ENCODE measurements at places on chromosomes 5 and 9.

DNA sequence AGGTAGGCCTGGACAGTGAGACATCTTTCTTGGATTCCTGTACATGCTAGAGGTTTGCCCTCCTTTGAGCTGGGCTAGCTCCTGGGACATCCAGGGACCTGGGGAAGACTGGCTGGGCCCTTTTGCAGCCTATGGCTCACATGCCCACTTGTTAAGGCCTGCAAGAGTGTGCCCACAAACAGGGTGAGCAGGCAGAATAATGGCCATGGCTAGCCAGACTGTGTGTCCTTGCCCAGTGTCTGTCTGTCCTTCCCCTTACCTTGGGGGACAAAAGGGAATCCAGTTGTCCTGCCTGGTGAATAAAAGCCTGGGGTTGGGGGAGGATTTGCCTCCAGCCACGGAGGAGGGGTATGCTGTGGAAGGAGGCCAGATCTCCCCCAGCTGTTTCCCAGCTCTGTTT is 13.0 kb upstream of the CXXC5 start:
- DNase-seq, result no peak

DNA sequence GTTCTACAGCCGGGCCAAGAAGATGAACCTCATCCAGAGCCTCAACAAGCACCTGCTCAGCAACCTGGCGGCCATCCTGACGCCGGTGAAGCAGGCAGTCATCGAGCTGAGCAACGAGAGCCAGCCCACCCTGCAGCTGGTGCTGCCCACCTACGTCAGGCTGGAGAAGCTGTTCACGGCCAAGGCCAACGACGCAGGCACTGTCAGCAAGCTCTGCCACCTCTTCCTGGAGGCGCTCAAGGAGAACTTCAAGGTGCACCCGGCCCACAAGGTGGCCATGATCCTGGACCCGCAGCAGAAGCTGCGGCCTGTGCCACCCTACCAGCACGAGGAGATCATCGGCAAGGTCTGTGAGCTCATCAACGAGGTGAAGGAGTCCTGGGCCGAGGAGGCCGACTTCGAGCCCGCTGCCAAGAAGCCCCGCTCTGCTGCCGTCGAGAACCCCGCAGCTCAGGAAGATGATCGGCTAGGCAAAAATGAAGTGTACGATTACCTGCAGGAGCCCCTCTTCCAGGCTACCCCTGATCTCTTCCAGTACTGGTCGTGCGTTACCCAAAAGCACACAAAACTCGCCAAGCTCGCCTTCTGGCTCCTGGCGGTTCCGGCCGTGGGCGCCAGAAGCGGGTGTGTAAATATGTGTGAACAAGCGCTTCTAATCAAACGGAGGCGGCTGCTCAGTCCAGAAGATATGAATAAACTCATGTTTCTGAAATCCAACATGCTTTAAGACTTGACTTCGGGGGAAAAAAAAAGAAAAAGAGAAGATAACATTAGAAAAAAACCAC is 28.5 kb downstream of the AMBP start:
- no peak for DNase-seq

DNA sequence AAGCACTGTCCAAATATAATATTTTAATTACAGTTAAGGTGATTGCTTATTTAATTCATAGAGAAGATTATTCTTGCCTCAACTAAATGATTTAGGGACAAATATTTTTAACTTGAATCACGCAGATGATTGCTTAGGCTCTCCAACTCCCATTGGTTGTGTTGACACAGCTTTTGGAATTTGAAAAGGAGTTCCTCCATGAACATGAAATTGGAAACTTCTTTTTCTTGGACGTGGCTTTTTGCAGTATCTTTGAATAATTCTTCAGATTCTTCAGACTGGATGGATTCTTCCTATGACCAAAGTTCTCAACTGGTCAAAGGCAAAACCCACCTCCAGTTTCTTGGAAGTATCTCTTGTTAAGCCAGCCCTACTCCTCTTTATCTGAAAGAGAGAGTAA is 456.4 kb upstream of the KLF4 start:
- no peak for DNase-seq

DNA sequence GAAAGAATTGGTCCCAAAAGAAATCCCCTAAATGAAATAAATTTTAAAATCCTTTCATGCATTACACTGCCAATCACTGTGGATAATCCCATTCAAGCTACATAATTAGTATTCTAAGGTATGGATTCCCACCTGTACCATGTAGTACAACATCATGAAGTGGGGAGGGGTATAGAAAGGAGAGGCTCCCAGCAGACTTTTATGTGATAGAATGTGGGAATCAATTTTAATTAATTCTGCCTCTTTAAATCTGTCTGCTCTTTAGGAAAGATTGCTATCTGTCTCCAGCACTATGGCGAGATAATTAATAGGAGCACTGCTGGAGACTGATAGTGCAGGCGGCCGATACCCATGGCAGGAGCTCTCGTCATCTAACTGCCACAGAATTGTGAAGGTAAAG is 95.4 kb downstream of the CDH12 start:
- no peak for DNase-seq

- no peak for DNase-seq
These were observed 202.6 kb downstream of the TSSK1B start for GRCh38 chr5:113232221-113232620.

DNA sequence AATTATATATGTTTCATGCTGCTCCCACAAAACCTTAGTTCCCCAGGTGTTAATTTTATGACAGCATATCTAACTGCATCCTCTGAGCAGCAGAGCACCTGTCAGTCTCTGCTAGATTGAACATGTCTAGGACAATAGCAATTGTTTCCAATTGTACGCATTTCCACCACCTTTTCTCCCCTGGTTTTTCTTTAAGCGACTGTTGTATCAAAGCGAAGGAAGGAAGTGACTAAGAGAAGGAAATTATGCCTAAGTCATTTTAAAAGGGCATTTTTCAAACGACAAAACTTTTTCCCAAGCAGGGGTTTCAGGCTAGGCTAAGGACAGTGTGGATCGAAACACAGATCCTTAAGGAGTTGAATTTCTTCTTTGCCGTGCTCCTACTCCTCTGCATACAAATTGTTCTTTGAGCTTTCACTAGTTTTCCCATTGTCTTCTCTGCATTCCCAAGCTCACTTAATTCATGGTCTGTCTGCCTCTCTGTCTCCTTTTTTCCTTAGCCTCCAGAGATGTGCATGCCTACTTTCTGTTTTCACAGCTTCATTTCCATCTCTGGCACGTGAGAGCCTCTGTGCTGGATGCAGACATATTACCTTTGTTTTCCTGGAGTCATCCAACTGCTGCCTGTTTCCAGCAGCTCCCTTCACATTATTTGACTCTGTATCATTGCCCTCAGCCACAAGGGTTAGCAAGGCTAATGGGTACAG is 39.4 kb upstream of the STARD4 start:
- no peak for DNase-seq

GRCh38 chr9:9817176-9817575 is 795.6 kb downstream of the PTPRD start:
- DNase-seq, result no peak

DNA sequence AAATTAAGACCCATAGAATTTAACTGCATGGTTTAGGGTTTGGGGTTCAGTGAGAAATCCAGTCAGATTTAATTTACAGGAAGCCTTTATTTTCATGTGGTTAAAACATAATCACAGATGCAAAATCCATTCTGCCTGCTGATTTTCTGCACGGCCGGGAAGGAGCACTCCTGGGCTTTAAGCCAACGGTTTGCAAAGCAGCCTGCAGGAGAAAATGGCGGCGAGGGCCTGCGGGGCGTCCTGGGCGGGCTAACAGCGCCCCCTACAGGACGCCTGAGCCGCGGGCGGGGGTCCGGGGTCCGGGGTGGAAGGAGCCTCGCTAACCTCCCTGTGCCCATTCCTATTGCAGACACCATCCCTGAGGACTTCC is 47.6 kb downstream of the THBS4 start:
- DNase-seq, result peak; percentile 78

DNA sequence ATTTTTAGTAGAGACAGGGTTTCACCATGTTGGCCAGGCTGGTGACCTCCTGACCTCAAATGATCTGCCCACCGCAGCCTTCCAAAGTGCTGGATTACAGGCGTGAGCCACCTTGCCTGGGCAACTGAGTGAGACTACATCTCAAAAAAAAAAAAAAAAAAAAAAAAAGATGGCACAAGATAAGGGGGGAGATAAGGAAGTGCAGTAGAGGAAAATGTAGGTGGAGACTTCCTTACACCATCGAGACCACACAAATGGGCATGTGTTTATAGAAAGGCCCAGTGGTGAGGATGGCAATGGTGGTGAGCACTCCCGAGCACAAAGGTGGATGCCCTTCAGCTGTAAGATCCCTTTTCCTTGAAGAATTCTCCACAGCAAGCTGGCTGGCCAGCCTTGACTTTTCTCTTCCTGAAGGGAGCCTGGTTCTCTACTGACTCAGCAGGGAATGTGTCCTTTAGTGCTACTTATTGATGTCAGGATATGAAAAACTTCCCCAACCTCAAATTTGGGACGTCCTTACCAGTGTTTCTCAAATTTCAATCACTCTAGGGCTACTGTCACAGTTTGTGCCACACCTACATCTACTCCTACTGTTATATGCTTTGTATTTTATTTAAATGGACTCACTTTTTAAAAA is 28.2 kb downstream of the ERGIC1 start:
- no peak for DNase-seq

GRCh38 chr9:123248630-123249029 is 19.8 kb downstream of the STRBP start:
- no peak for DNase-seq

DNA sequence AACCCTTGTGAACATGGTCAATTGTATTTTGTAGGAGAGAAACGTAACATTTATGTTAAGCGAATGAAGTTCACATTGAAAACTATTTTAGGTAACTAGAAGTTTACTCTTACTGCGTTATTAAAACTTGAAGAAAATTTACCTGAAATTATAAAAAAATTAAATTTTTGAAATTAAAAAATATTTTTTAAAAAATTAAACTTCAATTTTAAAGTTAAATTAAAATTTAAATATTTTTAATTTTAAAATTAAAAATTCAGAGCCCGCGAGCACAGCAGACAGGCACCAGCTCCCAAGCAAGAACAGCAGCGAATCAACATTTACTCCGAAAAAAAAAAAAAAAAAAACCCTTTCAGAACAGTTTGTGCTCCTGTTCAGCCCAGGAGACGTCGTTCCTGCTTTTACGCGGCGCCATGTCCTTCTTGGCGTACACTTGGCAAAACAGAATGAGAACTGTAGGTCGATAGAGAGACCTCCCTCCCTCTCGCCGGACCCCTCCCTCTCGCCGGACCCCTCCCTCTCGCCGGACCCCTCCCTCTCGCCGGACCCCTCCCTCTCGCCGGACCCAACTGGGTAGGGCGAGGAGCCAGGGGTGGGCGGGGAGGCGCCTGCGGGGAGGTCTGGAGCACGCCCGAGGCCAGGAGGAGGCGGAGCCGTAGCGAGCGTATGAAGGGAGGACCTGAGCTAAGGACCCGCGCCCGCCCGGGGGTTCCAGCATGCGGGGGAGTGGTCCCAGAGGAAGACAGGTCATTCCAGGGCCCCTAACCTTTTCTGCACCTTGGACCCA is 235.8 kb downstream of the ROR2 start:
- peak; percentile 75 for DNase-seq

DNA sequence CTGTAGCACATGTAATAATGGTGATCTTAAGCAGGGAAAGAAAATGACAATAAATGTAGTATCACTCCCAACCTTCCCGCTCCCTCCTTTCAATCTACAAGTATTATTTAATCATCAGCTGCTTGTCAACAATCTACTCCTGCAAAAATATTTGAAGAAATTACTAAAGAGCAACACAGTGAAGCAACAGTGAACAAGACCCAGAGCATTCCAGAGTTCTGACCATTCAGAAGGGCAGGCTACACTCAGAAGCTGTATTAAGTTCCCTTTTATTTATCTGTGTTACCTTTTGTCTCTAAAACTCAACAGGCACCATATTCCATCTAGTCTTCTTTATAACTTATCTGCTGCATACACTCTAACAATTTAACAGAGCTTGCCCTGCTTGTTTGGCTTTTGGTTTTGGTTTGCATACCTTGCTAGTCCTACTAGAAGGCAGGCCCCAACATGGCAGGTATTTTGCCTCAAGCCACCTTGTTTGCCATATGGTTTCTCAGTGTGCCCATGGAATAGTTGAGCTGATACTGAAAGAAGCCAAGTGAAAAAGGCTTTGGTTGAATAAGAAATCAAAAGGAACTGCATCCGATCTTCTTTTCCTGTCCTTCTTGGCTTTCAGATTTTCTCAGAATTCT is 253.9 kb downstream of the CEMIP2 start:
- DNase-seq, result no peak

DNA sequence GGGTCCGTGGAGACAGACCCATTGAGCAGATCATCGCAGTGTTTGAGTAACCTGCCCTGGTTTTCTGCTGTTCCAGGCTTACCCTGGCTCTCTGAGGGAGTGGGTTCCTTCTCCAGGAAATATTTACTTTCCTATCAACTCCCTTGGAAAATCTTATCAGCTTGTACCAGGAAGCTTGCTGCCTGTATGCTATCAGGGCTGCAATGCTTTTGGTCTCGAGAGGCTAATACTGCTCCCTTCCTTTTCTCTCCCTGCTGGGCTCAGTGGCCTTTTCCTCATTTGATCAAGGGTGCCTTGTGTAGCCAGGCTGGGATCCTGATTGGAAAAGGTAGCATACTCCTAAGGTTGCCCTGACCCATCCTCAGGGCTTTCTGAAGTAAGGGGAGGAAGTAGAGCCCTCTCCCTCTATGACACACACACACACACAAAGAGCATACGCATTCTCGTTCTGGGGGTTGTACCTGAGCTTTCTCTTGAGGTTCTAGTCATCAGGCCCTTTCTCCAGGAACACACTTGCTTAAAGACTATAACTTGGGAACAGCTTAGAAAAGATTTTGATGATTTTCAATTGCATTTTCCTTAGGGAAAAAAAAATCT is 41.6 kb downstream of the CYSTM1 start:
- no peak for DNase-seq

DNA sequence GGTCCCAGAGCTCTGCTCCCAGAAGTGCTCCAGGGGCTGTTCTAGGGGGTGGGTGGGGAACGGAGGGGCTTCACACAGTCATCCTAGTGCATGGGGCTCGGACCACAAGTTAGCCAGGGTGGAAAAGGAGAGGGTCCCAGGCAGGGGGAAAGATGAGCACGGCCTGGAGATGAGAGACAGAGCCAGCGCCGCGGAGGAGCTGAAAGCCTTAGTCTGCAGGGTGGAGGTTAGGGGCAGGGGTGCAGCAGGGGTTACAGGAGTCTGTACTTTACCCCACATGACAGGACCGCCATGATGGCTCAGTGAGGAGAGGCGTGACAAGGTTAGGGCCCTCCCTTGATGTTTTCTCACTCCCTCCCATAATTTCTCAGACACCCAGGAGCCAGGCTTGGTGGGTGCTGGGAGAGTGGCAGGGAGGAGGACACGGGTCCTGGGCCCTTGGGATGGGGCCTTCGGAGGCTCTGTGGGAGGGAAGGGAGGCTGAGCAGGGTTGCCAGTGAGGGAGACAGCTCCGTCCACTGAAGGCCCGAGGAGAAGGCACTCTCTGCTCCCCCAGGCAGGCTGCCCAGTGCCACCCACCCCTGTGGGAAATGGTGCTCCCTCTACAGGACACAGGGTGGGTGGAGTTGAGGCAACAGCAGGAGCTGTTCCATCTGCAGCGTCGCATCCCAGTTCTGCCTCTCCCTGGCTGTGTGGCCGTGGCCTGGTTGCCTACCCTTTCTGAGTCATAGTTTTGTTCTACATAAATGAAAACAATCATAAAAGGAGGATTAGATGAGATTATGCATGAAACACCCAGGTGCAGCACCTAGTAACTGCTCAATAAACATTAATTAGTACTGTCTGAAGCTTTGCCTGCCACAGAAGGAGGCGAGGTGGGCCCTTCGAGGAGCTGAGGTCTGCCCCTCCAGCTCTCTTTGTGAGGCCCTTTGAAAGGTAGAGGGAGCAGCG is 66.2 kb downstream of the NDST1 start:
- peak; percentile 33 for DNase-seq

GRCh38 chr5:109911731-109912130 is 222.0 kb downstream of the MAN2A1 start:
- DNase-seq, result no peak

Data from aorta (tissue), 5 donors.